ENCODE measurements at places on chromosomes 2 and 18. TPM values are rescaled to one million over a fixed set of nuclear protein-coding genes. Genes with fewer than 3 reads are reported as not detected.

The AQP12B gene
- total RNA-seq = not detected

The COL4A3 gene
- not detected for total RNA-seq

The GALNT3 gene
- 46.2 TPM for total RNA-seq

The CXCR4 gene
- total RNA-seq = not detected

The EVX2 gene
- not detected for total RNA-seq

The FBXO41 gene
- total RNA-seq = 4.7 TPM

The ACMSD gene
- 0.46 TPM for total RNA-seq

The IGFBP2 gene
- 678 TPM for total RNA-seq

Data from airway epithelial cell (primary cell).